ENCODE measurements at places on chromosomes 12 and 14.

DNA sequence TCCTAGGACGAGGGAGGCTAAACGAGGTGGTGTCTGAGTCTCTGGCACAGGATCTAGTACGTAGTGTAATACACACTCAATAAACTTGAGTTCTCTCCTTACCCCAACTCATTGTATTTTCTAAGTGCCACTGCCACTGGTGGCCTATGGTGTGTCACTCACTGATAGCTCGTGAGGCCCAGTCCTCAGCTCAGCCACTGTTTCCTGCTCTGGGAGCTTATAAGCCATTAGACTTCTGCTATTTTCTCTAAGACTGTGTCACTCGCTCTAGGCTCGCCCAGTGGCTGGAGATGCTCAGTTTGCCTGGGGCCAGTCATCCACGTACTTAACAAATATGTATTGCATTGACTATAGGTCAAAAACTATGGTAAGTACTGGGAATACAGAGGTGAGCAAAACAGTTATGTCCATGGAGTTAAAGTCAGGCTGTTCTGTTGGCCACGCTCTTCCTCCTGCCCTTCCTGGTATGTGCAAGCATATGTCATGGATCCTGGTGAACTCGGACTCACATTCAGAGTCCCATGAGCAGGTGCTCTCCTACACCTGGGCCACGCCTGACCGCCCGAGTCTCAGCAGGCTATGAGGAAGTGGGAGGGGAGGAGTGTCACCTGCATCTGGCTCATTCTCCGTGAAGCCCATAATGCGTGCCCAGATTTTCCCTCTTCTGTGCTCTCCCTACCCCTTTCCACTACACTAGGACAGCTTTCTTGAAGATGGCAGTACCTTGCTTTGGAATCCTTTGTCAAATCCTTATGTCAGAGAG, 41.6 kb downstream of the DEGS2 start:
- no peak for DNase-seq

DNA sequence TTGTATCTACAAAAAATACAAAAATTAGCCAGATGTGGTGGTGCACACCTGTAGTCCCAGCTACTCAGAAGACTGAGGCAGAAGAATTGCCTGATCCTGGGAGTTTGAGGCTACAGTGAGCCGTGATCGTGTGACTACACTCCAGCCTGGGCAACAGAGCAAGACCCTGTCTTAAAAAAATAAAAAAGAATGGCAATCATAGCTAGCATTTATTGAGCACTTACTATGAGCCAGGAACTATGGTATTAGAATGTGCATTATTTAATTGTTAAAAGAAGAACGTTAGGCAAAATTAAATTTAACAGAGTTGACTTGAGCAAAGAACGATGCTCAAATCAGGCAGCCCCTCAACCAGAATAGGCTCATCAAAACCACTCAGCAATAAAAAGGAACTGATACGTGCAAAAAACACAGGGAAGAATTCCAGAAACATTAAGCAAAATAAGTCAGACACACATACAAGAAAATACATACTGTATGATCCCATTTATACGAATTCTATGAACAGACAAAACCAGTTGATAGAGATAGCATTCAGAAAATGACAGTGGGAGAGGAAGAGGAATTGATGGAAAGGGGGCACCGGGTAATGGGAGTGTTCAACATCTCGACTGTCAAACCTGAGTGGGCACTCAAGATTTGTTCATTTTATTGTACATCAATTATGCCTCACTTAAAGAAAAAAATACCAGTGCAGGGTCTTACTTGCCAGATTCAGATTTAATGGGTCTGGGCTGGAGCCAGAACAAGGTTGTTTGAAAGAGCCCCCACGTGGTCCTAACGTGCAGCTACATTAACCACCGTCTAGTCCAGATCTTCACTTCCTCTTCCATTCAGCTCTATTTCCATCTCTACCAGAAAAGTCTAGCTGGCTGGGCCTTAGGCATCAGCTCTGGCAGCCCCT, 8.0 kb downstream of the SCNN1A start:
- no peak for DNase-seq

DNA sequence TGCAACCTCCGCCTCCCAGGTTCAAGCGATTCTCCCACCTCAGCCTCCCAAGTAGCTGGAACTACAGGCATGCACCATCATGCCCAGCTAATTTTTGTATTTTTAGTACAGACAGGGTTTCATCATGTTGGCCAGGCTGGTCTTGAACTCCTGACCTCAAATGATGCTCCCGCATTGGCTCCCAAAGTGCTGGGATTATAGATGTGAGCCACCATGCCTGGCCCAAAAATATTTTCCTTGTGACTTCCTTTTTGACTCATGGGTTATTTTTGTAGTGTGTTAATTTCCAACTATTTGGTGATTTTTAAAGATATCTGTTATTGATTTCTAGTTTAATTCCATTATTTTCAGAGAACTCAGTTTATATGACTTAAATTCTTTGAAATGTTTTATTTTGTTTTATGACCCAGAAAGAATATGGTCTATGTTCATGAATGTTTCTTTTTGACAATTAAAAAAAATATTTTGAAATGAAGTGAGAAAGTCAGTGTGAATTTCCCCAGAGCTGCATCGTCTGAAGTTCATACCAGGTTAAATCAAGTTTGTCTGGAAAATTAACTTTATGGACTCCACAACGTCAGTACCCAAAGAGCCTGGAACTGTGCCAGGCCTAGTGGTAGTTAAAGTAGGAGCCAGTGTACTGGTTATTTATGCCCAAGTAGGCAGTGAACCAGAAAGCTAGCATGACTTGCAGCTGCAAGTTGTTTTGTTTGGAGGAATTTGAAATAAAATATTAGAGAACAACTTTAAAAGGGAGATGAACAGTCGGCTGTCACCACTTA, 2.8 kb upstream of the CDKL1 start:
- no peak for DNase-seq

DNA sequence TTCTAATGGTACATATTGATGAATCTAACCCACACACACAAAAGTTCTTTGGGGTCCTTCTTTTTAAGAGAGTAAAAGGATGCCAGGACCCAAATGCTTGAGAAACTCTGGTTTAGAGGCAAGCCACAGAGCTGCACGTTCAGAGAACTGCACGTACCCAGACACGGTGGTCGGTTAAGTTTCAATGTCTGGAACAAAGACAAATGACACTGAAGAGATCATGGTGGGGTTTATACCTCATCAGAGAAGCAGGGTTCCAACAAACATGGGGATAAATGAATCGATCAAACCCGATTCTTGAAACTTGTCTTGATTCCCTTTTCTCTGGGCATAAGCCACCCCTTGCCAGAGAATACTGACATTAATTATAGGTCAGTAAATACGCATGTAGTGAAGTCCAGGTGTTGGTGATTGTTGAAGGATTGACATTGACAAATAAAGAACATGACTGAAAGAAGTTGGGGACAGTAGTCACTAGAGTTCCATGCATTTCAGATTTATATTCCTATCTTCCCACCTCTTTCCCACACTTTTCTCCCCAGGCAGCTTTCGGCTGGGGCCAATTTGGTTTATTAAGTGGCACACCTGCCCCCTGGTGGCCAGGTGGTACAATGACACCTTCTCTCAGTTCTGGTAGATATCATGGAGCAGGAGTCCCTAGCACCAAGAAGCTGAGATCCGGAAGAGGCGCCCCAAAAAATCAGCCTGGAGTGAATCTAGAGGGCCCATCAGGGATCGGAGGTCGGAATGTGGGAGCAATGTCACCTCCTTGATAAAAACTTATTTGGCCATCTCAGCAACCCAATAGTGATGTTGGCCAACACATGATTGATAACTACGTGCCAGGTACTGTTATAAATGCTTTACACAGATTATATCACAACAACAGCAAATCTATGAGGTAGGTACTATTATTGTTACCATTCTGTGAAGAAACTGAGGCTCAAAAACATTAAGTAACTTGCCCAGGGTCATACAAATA, 17.8 kb upstream of the HDAC7 start:
- DNase-seq: peak; percentile 71

DNA sequence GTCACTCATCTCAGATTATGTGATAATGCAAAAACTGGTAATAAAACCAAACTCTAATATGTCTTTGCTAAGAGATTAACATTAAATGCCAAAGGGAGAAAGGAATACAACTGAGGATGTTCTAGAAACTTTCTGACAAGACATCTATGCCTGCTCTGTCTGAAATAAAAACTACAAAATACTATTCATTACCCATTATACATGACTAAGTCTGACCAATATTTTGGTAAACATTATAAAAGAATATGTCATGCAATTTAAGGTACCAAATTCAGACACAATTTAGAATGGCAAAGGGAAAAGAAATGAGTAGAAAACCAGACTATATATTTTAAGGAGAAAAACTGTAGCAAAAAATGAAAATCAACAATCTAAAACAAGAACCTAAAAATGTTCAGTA, 39.5 kb downstream of the UBR7 start:
- DNase-seq: no peak

DNA sequence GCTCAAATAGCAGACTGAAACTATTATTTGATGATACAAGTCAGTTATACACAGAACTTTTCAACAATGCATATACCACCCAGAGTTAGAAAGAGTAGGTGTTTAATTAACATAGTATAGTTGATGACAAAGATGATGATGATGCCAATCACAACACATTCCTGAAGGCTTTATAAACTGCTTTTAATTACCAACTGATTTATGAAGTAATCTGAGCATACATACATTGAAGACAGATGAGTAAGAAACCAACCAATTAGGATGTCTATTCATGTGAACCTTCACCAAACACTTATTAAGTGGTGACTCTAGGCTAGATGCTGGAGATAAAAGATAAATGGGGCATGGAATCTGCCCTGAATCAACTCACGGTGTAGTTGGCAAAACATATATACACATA, 600.9 kb upstream of the FLRT2 start:
- no peak for DNase-seq

- no peak for DNase-seq
Observed at GRCh38 chr14:20809917-20810316, 7.3 kb upstream of the RNASE1 start.

DNA sequence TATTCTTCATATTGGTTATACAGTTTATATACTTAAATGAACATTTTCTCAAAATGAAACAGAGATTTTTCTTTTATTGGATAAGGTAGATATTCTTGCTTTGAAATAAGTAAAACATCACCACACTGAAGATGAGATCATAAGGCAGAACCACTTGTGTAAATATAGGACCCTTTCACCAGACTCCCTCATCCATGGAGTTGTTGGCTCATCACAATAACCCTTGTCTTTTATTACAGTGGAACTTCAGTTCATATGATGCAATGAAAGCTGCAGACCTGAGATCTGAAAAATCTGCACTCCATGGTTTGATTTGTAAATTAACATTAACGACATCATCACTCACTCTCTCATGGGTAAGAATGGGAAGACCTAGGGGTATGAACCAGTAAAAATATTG, 51.9 kb upstream of the DBX2 start:
- no peak for DNase-seq

DNA sequence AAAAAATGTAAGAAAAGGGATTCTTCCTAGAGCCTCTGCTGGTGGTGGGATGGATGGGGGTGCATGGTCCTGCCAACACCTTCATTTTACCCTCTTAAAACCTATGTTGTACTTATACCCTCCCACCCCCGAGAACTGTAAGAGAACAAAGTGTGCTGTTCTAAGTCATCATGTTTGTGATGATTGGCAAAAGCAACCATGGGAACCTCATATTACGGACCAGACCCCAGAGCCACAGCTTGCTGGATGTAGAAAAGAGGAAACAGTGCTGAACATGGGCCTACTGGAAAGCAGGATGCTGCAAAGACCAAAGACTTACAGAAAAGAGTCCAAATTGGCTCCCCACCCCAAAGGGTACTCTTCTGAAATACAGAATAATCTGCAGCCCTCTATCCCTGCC, 311.2 kb downstream of the DUSP6 start:
- DNase-seq: no peak

GRCh38 chr12:44555454-44555853, 320.7 kb downstream of the NELL2 start:
- no peak for DNase-seq

DNA sequence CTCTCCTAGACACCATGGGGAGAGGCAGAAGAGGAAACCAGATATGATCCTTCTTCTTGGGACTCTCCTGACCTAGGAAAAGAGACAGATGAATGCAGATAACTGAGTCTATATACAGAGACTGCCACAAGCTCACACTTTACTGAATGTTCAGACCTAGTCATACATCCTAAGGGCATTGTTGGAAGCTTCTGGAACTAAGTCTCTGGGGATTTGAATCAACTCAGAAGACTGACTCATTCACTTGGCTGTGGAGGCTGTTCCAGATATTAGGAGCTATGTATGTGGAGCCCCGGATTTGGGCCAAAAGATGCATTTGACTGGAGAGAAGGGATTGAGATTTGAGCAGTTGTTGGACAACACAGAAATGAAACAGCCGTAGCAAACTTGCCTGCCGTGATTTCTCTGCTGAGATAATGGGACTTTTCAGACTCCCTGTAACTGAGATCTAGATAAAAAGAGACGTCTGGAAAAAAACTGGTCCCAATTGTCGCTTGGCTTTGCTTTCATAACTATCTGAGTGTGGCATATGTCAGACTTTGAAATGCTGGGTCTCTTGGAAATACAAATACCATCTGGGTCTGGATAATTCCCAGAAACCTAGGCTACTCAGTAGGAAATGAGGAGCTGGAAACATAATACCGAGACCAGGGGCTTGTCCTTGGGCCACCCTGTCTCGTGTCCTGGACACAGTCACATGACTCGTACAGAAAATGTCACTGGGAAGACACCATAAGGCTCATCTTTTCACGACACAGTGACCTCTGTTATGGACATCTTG, 396.8 kb downstream of the NUAK1 start:
- no peak for DNase-seq

- DNase-seq: no peak
Observed at GRCh38 chr14:33331176-33331949, 392.7 kb downstream of the NPAS3 start.

DNA sequence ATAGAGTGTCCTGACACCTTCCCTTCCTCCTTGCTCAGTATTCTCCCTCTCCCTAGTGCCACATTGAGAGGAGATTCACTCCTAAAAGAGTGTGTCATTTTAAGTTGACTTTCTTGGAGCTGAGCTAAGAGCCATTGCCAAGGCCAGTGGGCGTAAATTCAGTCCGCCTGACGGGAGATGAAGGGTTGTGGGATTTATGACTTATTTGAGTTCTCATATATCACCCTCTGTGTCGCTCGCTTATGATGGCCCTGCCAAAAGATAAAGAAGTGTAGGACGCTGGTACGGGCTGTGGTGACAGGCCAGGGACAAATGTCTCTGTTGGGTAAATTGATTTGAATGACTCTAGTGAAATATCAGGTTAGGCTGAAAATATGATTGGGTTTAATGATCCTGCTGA, 867.4 kb downstream of the NRXN3 start:
- no peak for DNase-seq

- no peak for DNase-seq
Observed at GRCh38 chr12:3480764-3481163, 10.2 kb upstream of the PRMT8 start.

GRCh38 chr14:68444449-68445168, 348.3 kb downstream of the ZFP36L1 start:
- DNase-seq: no peak

All from posterior cingulate gyrus (tissue), 11 donors.